ENCODE measurements at places on chromosomes 6 and 20.

- peaks cover 55% of the 10 kb centered on the region for H3K27me3 ChIP-seq
- no peaks in the 10 kb centered on the region for H3K36me3 ChIP-seq
- DNase-seq: no peak
- no peak overlapping the region for H3K27ac ChIP-seq
- H3K4me3 ChIP-seq: no peak overlapping the region
- peaks cover 9% of the 10 kb centered on the region for H3K4me1 ChIP-seq
Observed at GRCh38 chr6:30005482-30005881, 55.6 kb upstream of the POLR1H start.

- peak; percentile 14 for DNase-seq
- H3K4me3 ChIP-seq: peak overlapping the region; percentile 72
- H3K4me1 ChIP-seq: peaks cover 2% of the 10 kb centered on the region
- H3K27ac ChIP-seq: no peak overlapping the region
- H3K36me3 ChIP-seq: peaks cover 56% of the 10 kb centered on the region
Observed at GRCh38 chr20:43459022-43459942, 1.6 kb downstream of the SRSF6 start.

GRCh38 chr6:144372611-144373594, 87.8 kb downstream of the UTRN start:
- H3K27me3 ChIP-seq: no peaks in the 10 kb centered on the region
- no peak overlapping the region for H3K27ac ChIP-seq
- DNase-seq: no peak
- no peaks in the 10 kb centered on the region for H3K4me1 ChIP-seq

DNA sequence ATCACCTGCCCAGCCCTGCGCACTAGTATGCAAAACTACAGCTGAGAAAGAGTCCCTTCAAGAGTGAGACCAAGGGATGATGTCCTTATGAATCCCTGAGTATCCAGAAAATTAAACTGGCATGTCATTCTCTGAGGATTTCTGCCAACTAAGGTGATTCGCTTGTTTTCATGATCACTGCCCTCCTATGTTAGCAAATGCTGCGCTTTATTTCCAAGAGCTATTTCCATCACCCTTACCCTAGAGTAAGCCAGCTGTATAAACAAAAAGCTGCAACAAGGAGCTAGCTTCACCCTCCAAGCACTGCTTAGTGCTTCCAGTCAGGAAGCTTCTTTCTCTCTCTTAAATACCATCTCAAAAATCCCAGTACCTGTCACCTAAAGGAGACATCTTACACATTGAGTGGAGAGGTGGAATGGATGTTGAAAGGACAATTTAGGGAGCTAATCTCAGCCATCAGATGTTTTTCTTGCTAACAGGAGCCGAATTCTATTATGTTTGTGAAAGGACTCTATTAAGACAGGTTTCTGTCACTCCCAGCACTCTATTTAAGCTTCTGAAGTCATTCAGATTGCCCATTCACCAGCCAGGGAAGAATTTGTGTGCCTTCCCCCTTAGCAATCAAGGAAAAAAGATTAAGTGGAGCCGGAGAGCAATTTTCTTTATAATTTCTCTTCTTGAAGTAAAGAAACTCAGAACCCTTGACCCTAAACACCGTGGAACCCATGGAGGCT, 322.2 kb downstream of the NRN1 start:
- no peaks in the 10 kb centered on the region for H3K36me3 ChIP-seq
- H3K4me3 ChIP-seq: no peak overlapping the region
- H3K4me1 ChIP-seq: peaks cover 11% of the 10 kb centered on the region
- peak; percentile 27 for DNase-seq

DNA sequence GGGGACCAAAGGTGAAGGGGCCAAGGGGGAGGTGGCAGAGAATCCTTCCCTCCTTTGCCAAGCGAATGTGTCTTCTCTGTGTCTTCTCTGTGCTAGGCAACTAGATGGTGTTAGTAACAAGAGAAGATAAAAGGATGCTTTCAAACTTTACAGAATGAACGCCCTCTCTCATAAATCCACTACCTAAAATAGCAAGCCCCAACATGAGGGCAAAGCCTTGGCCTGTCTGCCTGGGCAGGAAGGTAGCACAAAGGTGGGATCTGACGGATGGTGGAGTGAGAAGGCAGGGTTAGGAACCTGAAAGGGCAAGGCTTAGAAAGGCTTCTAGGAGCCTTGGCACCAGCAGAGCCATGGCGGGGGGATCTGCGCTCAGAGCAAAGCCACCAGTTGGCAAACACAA, 13.6 kb upstream of the TGM3 start:
- DNase-seq: no peak
- H3K36me3 ChIP-seq: no peaks in the 10 kb centered on the region
- no peak overlapping the region for H3K4me3 ChIP-seq
- H3K27ac ChIP-seq: no peak overlapping the region
- H3K4me1 ChIP-seq: no peaks in the 10 kb centered on the region

DNA sequence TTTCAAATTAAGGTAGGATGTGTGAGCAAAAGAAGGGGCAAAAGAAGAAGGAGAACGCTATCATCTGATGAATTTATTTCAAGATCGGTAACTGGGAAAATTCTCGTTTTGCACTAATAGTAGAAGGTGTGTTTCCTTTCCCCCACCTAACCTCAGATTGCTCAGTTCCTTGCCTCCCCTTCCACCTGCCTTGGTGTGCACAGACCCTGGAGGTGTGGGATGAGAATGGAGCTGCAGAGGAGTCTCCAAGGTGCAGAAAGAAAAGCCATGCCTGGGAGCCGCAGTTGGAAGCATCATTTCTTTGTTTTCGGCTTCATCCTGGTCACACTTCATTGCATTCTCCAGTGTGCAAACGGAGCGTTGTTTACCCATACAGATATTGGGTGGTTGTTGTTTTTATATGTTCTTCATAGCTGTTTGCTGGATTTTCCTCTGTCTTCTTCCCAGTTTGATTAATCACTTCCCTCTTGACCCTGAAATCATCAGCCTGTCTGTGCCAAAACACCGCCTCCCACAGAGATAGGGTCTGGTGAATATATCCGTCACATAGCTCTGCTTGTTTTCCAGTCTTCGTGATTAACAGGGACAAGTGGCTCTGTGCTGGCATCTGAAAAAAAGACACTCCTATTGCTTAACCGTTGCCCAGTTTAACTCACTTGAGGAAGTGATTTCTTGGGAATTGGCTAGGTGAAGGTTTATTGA, 40.2 kb upstream of the NEDD9 start:
- DNase-seq: no peak
- no peaks in the 10 kb centered on the region for H3K36me3 ChIP-seq
- no peak overlapping the region for H3K4me3 ChIP-seq
- no peak overlapping the region for H3K27ac ChIP-seq
- H3K27me3 ChIP-seq: no peaks in the 10 kb centered on the region
- H3K4me1 ChIP-seq: peaks cover 12% of the 10 kb centered on the region

DNA sequence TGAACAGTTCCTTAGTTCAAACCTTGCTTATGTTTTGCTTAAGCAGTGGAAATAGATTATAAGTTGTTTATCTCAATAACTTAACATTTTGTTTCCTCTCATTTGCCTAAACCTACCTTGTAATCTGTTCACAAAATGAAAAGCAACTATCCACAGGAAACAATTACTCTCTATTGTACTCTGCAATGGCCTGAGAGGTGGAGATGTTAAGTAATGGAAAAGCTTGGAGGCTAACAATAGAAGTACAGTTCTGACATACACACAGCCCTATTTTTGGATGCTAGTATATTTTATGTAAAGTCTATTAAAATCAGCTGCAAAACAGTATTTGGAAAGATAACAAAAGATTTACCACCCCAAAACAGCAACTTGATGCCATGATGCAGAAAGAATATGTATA, 82.1 kb downstream of the TINAG start:
- H3K27me3 ChIP-seq: no peaks in the 10 kb centered on the region
- H3K36me3 ChIP-seq: no peaks in the 10 kb centered on the region
- no peak for DNase-seq
- no peak overlapping the region for H3K4me3 ChIP-seq
- H3K27ac ChIP-seq: no peak overlapping the region
- no peaks in the 10 kb centered on the region for H3K4me1 ChIP-seq

GRCh38 chr20:20463933-20464374, 96.0 kb downstream of the INSM1 start:
- peak overlapping the region; percentile 75 for H3K27ac ChIP-seq
- H3K27me3 ChIP-seq: no peaks in the 10 kb centered on the region
- H3K4me1 ChIP-seq: peaks cover 61% of the 10 kb centered on the region
- no peak overlapping the region for H3K4me3 ChIP-seq
- H3K36me3 ChIP-seq: no peaks in the 10 kb centered on the region
- DNase-seq: peak; percentile 85

GRCh38 chr20:834151-834746, 734 bp downstream of the FAM110A start:
- peaks cover 4% of the 10 kb centered on the region for H3K4me1 ChIP-seq
- H3K27ac ChIP-seq: no peak overlapping the region
- H3K27me3 ChIP-seq: no peaks in the 10 kb centered on the region
- DNase-seq: no peak
- H3K36me3 ChIP-seq: no peaks in the 10 kb centered on the region

DNA sequence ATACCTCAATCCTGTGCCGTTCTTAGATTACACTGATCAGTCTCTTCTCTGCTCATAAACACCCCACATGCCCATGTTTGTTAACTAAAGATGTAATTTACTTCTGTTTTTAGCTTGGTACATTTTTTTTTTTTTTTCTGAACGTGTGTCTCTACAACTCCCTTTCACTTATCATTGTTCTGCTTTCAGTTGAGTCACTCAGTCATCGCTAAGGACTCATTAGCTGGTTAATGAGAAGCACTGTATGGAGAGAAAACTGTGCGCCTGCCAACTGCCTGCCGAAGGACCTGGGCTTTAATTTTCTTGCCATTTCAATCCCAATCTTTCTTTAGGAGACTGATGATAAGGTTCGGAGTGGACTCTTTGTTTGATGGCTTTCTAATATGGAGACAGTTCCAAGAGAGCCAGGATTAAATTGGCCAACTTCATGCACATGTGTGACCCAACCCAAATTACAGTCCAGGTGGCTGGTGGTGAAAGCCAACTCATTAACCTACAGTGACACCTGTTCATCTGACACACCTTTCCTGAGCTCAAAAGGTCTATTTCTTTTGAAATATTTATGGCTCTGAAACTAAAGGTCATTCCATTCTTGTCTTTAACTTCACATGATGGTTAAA, 334.1 kb downstream of the BCKDHB start:
- no peaks in the 10 kb centered on the region for H3K27me3 ChIP-seq
- DNase-seq: no peak
- H3K27ac ChIP-seq: no peak overlapping the region
- peaks cover 8% of the 10 kb centered on the region for H3K4me1 ChIP-seq

DNA sequence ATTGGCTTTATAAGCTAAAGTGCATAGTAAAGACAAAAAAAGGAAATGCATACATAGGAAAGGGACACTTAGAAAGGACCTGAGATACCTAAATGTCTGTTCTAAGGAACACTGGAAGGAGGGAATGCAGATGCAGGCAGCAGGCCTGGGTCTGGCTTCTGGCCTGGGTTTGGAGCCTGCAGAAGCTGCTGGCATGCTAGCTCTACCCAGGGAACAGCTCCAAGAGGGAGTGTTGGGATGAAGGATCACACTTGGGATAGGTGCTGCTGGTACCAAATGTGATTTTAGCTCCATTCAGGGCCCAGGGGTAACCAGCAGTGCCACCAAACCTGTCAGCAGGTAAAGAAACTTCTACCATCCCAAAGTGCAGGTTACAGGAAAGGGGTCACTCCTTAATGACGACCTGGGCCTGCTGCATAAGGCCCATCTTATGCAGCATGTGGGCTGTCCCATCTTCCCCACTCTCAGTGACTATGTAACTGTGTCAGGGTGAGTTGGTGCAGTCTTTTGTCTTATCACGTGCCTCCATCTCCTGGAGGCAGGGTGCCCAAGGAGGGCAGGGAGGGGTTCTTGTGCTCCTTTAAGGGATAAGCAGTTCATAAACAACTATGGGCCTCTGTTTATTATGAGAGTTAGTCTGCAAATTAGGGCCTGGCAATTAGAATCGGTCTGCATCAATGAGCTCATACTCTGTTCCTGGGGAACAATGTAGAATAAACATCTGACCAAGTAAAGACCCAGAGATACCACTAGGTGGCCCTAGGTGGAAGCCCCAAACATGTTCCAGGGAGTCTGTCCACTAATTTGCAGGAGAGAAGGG, 26.9 kb downstream of the DDX27 start:
- no peaks in the 10 kb centered on the region for H3K27me3 ChIP-seq
- H3K27ac ChIP-seq: no peak overlapping the region
- no peak for DNase-seq
- peaks cover 55% of the 10 kb centered on the region for H3K36me3 ChIP-seq
- H3K4me3 ChIP-seq: no peak overlapping the region

GRCh38 chr6:21664314-21665109, 71.0 kb downstream of the SOX4 start:
- peak overlapping the region; percentile 82 for H3K4me3 ChIP-seq
- H3K27ac ChIP-seq: no peak overlapping the region
- peak; percentile 42 for DNase-seq
- H3K4me1 ChIP-seq: peaks cover 11% of the 10 kb centered on the region
- H3K27me3 ChIP-seq: no peaks in the 10 kb centered on the region

GRCh38 chr6:751765-752164, 58.8 kb upstream of the EXOC2 start:
- no peak overlapping the region for H3K4me3 ChIP-seq
- no peaks in the 10 kb centered on the region for H3K4me1 ChIP-seq
- H3K36me3 ChIP-seq: no peaks in the 10 kb centered on the region
- H3K27me3 ChIP-seq: no peaks in the 10 kb centered on the region

DNA sequence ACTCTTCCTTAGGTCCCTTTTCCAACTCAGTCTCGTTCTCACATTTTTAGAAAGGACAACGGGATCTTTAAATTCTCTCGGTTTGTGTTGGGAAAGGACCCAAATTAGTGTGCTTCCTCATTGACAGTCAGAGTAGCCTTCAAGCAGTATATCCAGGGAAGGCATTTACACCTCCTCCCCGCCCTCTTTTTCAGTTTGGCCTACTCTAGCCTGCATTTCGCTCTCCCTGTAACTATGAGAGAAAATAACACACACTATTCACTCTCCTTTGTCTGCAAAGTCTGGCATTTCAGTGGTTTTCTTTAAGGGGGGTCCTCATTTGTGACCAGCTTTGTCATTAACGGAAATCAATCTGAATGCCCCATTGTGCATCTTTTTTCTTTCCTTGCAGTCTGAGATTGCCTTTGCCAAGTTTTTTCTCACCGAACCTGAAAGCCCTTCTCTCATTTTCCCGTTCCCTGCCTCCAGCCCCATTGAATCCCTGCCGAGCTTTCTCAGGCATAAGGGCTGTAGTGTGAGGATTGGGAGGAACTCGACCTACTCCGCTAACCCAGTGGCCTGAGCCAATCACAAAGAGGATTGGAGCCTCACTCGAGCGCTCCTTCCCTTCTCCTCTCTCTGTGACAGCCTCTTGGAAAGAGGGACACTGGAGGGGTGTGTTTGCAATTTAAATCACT, 393 bp upstream of the FABP7 start:
- H3K4me3 ChIP-seq: peak overlapping the region; percentile 43
- no peaks in the 10 kb centered on the region for H3K36me3 ChIP-seq
- DNase-seq: peak; percentile 89

GRCh38 chr6:93419304-93420162, at the start of gene EPHA7:
Gene EPHA7 (minus strand): TSS chr6:93419559. CDS start chr6:93419341, 218 bp downstream.
- no peaks in the 10 kb centered on the region for H3K27me3 ChIP-seq
- H3K4me1 ChIP-seq: peaks cover 4% of the 10 kb centered on the region
- DNase-seq: peak; percentile 97
- peak within 1 kb of the TSS; percentile 89 for H3K27ac ChIP-seq
- H3K4me3 ChIP-seq: peak within 1 kb of the TSS; percentile 62

Measured in neuronal stem cell (in vitro differentiated cells).